Psoas muscle (tissue), 8 donors: ENCODE measurements at places on chromosomes 12 and 14. TPM values are rescaled to one million over a fixed set of nuclear protein-coding genes. Genes with fewer than 3 reads are reported as not detected.

The OTOGL gene
- total RNA-seq, result 0.30 TPM

The FGF23 gene
- not detected for total RNA-seq

The HNF1A gene
- not detected for total RNA-seq

The SERPINA10 gene
- total RNA-seq, result not detected

The GPR84 gene
- not detected for total RNA-seq

The CNTN1 gene
- 0.54 TPM for total RNA-seq

The CEBPE gene
- total RNA-seq, result not detected

The CMA1 gene
- not detected for total RNA-seq

The CMKLR1 gene
- 5.5 TPM for total RNA-seq

The PPFIA2 gene
- total RNA-seq, result 1.2 TPM

The PLCZ1 gene
- not detected for total RNA-seq

The FOXJ2 gene
- total RNA-seq, result 39.1 TPM

The CEP170B gene
- 15.7 TPM for total RNA-seq

The SLC10A1 gene
- not detected for total RNA-seq

The SOS2 gene
- total RNA-seq, result 55.1 TPM

The SPX gene
- 4.4 TPM for total RNA-seq

The ENDOU gene
- not detected for total RNA-seq

The CLEC4E gene
- 1.1 TPM for total RNA-seq

The INSM2 gene
- total RNA-seq, result not detected

The TBX3 gene
- total RNA-seq, result 15.3 TPM

The NANOG gene
- total RNA-seq, result not detected

The CLEC12A gene
- total RNA-seq, result 0.90 TPM

The SERPINA9 gene
- total RNA-seq, result not detected

The SLC7A7 gene
- 1.3 TPM for total RNA-seq

The GPR137C gene
- 1.6 TPM for total RNA-seq

The ADIPOR2 gene
- total RNA-seq, result 49.4 TPM

The FLRT2 gene
- total RNA-seq, result 10.2 TPM
